Calu3 (cell line): ENCODE measurements at places on chromosomes 2 and 18.

DNA sequence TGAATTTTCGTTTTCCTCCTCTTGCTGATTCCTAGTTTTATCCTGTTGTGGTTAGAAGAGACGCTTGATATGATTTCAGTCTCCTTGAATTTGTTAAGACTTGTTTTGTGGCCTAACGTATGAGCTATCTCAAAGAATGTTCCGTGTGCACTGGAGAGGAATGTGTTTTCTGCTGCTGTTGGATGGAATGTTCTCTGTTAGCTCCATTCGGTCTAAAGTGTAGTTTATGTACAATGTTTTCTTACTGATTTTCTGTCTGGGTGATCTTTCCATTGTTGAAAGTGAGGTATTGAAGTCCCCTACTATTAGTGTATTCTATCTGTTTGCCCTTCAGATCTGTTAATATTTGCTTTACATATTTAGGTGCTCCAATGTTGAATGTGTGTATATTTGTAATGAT is 25.9 kb downstream of the COLEC11 start:
- no peaks in the 10 kb centered on the region for H3K4me1 ChIP-seq
- no peak for DNase-seq
- H3K27me3 ChIP-seq = peaks cover 12% of the 10 kb centered on the region
- H3K4me3 ChIP-seq = no peak overlapping the region
- no peak overlapping the region for H3K27ac ChIP-seq

DNA sequence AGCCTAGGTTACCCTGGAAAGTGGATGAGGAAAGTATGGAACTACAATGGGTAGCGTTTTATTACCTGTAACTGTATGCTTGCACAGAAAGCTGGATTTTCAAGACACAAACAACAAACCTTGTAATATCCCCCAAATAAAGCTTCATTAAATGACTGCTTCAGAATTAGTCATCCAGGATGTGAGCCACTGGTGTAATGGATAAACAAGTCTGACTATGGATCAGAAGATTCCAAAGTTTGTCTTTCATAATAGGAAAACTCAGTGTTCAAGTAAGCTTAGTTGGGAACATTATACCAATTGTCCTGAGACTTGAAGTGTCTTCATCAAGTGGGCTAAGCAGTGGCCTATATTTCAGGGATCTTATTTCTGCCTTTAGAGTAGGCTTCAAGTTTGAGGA is 518.8 kb downstream of the LRP1B start:
- no peak overlapping the region for H3K4me3 ChIP-seq
- no peaks in the 10 kb centered on the region for H3K27me3 ChIP-seq
- H3K4me1 ChIP-seq = peaks cover 20% of the 10 kb centered on the region

DNA sequence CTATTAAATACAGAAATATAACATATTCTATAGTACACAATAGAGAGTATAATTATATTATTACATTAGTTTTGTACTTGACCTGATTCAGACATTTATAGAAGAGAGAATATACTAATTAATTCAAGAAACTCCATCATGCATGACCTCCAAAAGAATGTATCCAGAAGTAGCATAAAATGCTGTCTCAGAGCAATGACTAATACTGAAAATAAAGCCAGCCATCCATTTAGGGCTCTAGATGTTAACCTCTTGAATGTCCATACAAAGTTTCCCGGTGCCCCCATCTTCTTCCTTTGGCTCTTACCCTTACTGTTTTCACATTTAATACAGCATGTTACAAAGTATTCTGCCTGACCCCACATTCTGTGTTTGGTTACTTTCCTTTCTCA is 102.0 kb downstream of the ARHGAP15 start:
- H3K4me1 ChIP-seq = no peaks in the 10 kb centered on the region
- no peaks in the 10 kb centered on the region for H3K27me3 ChIP-seq

- H3K27me3 ChIP-seq = no peaks in the 10 kb centered on the region
- no peak for DNase-seq
- no peak overlapping the region for H3K4me3 ChIP-seq
Observed at GRCh38 chr18:13380691-13381070, 162.1 kb downstream of the LDLRAD4 start.

- DNase-seq = no peak
- H3K36me3 ChIP-seq = no peaks in the 10 kb centered on the region
- H3K27me3 ChIP-seq = no peaks in the 10 kb centered on the region
- H3K4me3 ChIP-seq = no peak overlapping the region
Observed at GRCh38 chr2:159456500-159457426, 159.6 kb downstream of the BAZ2B start.
